Panc1 (cell line): ENCODE measurements at places on chromosomes 2 and 18.

DNA sequence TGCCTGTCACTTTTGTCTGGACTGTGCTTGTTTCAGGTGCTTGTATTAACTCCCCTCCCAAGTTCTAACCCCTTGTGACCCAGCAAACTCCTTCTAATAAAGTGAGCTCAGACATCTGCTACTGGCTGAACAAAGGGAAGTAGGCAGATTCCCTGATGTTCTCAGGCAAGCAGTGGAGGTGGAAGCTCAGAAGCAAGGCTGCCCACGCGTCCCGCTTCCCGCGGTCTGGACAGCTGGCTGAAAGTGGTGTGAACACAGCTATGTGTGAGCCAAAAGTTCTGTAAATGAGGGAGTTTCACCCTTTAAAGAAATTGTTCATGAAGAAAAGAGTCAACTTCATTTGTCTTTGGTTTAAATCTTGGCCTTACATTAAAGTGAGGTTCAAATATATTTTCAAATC lies 40.0 kb downstream of the NAPG start:
- DNase-seq = no peak

GRCh38 chr18:55777666-55778304 lies 189.8 kb upstream of the TCF4 start:
- no peak for DNase-seq

DNA sequence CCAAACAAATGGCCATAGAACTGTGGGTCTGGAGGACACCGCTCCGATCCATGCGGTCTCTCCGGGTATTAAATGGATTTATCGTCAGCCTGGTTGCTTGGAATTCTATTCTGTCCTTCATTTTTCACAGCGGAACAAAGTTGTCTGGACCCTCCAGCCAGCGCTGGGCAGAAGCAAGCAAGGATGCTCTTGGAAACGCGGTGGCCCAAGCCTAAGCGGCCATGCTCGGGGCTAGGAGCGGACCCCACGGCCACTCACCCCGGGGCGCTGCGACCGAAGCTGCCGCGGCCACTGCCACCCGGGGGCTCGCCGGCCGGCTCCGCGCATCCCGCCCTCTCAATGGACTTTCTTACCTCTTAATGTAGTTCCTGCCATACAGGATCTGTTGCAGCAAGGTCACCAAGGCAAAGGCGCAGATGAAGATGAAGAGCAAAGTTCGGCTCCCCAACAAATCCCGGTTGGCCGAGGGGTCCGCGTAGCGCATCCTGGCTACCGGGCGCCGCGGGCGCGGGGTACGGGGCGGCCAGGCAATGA lies 761 bp downstream of the ST8SIA5 start:
- no peak for DNase-seq

DNA sequence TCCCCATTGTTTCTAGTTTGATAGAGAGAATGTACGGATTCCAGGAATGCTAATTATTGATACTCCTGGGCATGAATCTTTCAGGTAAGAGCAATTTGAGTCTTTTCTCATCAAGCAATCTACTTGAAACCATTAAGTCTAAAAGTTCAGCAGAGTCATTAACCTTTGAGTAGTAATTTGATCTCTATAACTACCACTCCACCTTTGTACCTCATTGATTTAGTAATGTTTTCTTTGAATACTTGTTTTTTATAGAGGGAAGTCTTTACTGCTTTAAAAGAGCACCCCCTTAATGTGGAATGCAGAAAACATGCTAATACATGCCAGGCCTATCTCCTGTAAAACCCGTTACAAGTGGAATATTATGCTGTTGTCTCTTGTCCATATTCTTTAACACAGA lies 45.0 kb downstream of the EIF5B start:
- DNase-seq = no peak

DNA sequence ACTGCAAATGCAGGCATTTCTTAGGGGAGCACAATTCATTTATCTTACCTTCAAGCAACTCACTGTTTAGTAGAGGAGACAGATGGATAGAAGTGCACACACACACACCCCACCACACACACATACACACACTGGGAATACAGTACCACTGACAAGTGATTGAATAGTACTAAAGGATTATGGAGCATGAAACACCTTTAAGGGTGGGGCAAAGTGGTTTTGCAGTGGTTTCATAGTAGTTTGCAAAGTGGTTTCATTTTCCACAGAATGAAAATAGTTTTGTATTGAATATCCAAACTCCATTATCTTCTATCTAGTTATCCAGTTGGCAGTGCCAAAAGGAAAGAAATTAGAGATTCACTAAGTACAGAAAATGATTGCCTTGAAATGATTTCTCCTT lies 18.9 kb downstream of the KIF5C start:
- DNase-seq = no peak

GRCh38 chr2:226135861-226136548 lies 663.6 kb downstream of the IRS1 start:
- no peak for DNase-seq

DNA sequence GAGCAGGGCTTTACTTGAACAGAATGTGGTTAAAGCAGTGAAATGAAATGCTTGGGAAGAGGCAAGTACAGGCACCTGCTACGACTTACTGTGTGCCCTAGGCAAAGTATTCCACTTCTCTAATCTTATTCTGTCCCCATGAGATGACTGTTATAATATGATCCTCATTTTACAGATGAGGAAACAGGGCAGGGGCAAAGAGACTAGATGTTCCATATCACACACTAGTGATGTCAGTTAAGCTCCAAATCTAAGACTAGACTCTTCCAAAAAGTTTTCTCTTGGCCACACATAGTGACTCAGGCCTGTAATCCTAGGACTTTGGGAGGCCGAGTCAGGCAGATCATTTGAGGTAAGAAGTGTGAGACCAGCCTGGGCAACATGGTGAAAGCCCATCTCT lies 235.0 kb downstream of the SETBP1 start:
- DNase-seq = no peak

DNA sequence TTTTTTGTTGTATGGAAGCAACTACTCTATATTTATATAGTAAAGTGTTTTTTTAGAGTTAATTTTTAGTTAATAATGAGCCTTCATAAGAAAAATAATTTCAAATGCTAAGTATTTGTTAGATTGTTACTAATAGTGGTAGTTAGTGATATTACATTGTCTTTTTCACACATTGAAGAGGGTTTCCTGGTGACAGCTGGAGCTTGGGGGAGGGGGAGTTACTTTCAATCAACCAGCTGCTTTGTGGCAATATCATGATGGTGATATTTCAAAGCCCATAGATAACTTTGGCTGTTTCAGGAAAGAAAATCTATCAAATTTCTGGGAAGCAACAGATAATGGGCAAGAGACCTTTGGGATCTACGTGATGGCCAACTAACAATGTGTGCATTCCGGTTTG lies 4.1 kb downstream of the RHBDD1 start:
- no peak for DNase-seq

- DNase-seq = no peak
Observed at GRCh38 chr2:215371915-215372897, 60.3 kb downstream of the ATIC start.

DNA sequence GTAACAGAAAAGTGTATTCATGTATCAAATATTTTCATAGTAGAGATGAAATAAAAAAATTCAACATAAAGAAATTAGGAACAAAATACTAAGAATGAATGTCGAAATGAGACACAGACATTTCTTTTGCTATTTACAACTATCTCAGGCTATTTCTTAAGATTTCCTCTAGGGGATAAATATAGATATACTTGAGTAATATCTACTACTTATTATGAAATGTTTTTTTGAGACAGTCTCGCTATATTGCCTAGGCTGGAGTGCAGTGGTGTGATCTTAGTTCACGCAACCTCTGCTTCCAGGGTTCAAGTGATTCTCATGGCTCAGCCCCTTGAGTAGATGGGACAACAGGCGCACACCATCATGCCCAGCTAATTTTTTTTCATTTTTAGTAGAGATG lies 326.1 kb downstream of the RNF144A start:
- DNase-seq = no peak

GRCh38 chr2:20322527-20323300 lies 27.9 kb downstream of the PUM2 start:
- no peak for DNase-seq

GRCh38 chr2:28274911-28275685 lies 117.6 kb upstream of the FOSL2 start:
- DNase-seq = no peak

- DNase-seq = no peak
Observed at GRCh38 chr2:12732651-12733050, 15.9 kb downstream of the TRIB2 start.

GRCh38 chr18:68244786-68245185 lies 470.1 kb downstream of the TMX3 start:
- DNase-seq = no peak

- DNase-seq = no peak
Observed at GRCh38 chr2:134031539-134031938, 222.3 kb upstream of the MGAT5 start.

DNA sequence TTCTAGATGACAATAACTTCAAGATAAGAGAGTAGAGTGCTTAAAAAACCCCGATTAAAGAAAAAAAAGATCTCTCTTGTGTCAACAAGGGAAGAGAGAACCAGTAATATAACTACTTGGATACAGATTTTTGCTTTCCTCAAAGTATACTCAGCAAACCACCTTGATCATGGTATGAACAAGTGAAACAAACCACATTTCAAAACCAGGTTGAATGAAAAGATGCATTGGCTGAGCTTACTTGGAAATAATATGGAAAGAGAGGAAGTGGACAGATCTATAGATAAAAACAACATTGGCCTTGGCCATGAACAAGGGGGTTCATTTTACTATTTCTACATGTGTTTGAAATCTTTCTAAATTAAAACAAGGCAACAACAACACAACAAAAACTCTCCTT lies 50.1 kb downstream of the ATP8B1 start:
- DNase-seq = no peak

- DNase-seq = no peak
Observed at GRCh38 chr18:24220318-24220688, 81.4 kb downstream of the CABYR start.

DNA sequence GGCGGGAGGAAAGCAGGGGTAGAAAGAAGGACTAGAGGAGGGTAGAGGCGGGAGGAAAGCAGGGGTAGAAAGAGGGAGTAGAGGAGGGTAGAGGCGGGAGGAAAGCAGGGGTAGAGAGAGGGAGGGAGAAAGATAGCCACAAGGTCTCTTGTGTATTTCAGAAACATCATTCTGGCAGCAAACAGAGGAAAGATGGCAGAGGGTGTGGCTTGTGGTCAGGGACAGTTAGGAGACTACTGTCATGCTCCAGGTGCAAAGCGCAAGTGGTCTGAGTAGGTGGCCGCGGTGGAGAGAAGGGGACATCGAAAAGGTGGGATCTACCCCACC lies 82.4 kb upstream of the TAF1B start:
- DNase-seq = no peak

- DNase-seq = no peak
Observed at GRCh38 chr18:29123706-29124530, 947.0 kb upstream of the CDH2 start.

DNA sequence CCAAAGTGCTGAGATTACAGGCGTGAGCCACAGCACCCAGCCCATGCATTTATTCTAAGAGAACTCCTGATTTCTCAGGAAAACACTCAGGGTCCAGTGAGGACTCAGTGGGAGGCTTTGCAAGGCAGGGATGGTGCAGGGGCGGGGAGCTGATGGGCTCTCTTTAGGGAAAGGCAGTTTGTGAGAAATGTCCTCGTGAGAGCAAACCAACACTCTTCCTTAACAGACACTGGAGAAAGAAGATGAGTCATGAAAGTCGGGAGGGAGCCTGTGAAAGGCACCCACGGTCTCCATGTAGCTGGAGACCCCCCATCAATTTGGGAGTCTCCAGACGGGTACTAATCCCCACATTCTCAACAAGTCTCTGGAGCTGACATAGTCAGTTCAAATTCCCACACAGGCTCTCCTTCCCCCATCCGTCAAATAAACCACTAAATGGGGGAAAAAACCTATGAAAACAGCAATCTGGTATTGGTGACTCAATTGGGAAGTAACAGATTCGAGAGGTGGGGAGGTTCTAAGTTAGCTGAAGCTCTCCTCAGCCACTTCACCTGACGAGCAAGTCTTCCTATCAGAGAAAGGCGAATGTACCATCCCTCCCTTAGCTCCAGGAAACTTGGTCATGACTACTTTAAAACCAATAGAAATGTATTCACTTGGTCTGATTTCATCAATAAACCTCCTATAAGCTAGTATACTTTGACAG lies 11.0 kb upstream of the CREG2 start:
- no peak for DNase-seq

- no peak for DNase-seq
Observed at GRCh38 chr2:160583813-160584537, 90.4 kb upstream of the RBMS1 start.

DNA sequence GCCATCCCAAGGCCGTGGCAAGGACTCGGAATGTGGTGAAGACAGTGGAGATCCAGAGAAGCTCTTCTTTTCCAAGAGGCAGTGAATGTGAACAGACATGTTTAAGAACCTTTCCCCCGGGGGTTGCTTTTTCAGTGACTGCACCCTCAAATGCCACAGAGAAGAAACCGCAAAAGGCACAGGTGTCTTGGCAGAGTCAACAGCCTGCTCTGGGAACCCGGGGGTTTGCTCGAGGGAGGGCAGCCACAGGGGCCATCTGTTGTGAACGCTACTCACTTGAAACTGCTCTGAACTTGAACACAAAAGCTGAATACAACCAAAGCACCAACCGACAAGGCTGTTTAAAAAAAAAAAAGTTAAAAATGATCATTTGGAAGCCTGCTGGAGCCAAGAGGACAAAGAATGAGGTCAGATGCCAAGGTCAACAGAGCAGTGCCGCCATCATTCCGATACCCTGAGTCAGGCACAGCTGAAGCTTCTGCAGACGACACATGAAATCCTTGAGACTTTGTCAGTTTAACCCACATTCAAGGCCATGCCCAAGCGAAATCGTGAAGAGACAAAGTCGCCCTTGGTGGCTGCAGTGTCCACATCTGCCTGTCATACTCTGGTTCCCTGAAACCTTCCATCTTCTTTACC lies 47.4 kb downstream of the PSMG2 start:
- DNase-seq = no peak

GRCh38 chr2:223999862-224000261 lies 39.2 kb downstream of the SERPINE2 start:
- no peak for DNase-seq

DNA sequence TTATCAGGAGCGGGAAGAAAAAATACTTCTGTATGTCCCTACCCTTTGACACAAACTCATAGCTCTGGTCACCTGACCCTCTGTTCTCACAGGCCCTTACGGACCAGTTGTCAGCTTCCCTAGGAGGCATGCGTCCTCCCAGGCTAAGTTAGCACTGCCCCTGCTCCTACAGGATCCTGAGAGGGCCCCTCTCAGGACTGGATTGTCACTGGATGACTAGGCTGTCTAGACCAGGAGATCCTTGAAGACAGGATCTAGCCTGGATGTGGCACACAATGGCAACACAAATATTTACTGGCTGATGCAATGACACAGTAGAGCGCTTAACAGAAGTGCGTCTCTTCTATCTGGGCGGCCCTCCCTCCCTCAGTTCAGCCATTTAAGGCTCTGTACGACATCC lies 7.7 kb downstream of the FAM228A start:
- no peak for DNase-seq

GRCh38 chr2:112482309-112483041 lies 519 bp downstream of the TTL start:
- no peak for DNase-seq
